ENCODE measurements at places on chromosomes 7 and 10. TPM values are rescaled to one million over a fixed set of nuclear protein-coding genes. Genes with fewer than 3 reads are reported as not detected.

CHAT gene
- not detected for total RNA-seq

CREB5 gene
- total RNA-seq, result 0.05 TPM

CARD11 gene
- 129 TPM for total RNA-seq

ZWINT gene
- total RNA-seq, result 0.83 TPM

PPP1R9A gene
- 4.8 TPM for total RNA-seq

CHPF2 gene
- 39.4 TPM for total RNA-seq

OPN1SW gene
- not detected for total RNA-seq

CFAP70 gene
- total RNA-seq, result 2.9 TPM

VIM gene
- total RNA-seq, result 343 TPM

TMEM176B gene
- 0.25 TPM for total RNA-seq

SGCE gene
- 13.0 TPM for total RNA-seq

FAM241B gene
- total RNA-seq, result 1.1 TPM

TMEM236 gene
- total RNA-seq, result 0.27 TPM

TEX47 gene
- total RNA-seq, result not detected
